ENCODE measurements at places on chromosomes 3 and 15. TPM values are rescaled to one million over a fixed set of nuclear protein-coding genes. Genes with fewer than 3 reads are reported as not detected.

The IQCF6 gene
- not detected for total RNA-seq

The FANCD2OS gene
- total RNA-seq = not detected

The INKA1 gene
- 0.73 TPM for total RNA-seq

The CHST2 gene
- 16.3 TPM for total RNA-seq

The CCDC54 gene
- total RNA-seq = not detected

The CFAP100 gene
- not detected for total RNA-seq

The TTLL13 gene
- 0.80 TPM for total RNA-seq

The ACKR2 gene
- 2.3 TPM for total RNA-seq

The SERPINI2 gene
- not detected for total RNA-seq

The ADAMTS9 gene
- total RNA-seq = not detected

The AVEN gene
- total RNA-seq = 8.9 TPM

The ZMYND10 gene
- 2.9 TPM for total RNA-seq

The COMMD2 gene
- 35.5 TPM for total RNA-seq

The C3orf49 gene
- not detected for total RNA-seq

All from activated CD8-positive, alpha-beta memory T cell treated with anti-CD3 and anti-CD28 coated beads, Interleukin-2, amount 10 ng/mL, durations not matched to agents 7 days and 5 days (primary cell).